Urothelium cell line (cell line): ENCODE measurements at places on chromosomes 4 and X.

DNA sequence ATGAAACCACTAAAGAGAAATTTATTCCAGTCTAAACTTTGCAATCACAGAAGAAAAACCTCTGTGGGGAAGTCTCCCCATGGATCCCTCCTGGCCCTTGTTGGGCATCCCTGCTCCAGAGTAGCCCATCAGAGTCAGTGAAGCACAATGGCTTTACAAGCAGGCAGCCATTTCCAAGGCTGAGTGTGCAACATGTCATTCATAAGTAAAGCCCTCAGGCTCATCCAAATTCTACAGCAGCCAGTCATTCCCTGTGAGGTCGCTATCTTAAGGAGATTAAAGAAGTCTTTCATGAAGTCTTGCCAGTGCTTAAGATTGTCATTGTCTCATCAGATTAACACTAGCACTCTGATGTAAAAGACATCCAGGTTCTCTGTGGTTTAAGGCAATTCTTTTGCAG lies 17.0 kb upstream of the MAPK10 start:
- DNase-seq: no peak

GRCh38 chr4:16122308-16122711 lies 38.5 kb upstream of the PROM1 start:
- no peak for DNase-seq

DNA sequence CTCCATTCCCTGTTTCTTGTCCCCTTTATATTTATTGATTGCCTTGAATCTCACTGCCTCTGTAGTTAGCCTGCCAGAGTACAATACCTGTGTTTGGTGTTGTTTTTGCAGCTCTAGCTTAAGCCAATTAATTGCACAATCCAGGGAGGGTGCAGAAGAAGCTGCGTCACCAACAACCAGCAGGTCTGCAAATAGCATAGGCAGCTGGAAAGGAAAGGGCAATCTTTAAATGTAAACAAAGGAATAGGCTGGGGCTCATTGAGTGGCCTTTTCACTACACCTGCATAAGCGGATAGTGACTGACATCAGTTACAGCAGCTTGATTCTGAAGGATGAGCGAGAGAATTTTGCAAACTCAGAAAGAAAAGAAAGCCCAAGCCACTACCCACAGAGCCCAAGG lies 106.8 kb upstream of the RAI2 start:
- DNase-seq: no peak

- DNase-seq: no peak
Measured at GRCh38 chr4:76527666-76528065, 92.6 kb downstream of the SHROOM3 start.
